ENCODE measurements at places on chromosomes 4 and X.

DNA sequence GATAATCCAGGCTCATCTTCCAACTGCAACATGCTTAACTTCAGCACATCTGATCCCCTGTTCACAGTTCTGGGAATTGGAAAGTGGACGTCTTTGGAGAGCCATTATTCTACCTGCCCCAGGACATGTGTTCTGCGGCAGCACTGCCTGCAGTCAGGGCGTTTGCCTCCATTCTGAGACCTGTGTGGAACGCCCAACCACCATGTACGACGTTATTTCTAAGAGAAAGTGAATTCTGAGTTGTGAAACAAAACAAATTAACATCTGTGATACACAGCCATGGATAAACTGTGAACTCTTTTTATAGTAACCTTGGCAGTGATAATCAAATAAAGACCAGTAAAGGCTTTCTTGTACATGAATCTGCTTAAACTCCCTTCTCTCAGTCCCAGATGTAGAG is 195.8 kb downstream of the AASDH start:
- no peaks in the 10 kb centered on the region for H3K27me3 ChIP-seq
- no peak for DNase-seq
- H3K4me3 ChIP-seq = no peak overlapping the region
- no peaks in the 10 kb centered on the region for H3K4me1 ChIP-seq

DNA sequence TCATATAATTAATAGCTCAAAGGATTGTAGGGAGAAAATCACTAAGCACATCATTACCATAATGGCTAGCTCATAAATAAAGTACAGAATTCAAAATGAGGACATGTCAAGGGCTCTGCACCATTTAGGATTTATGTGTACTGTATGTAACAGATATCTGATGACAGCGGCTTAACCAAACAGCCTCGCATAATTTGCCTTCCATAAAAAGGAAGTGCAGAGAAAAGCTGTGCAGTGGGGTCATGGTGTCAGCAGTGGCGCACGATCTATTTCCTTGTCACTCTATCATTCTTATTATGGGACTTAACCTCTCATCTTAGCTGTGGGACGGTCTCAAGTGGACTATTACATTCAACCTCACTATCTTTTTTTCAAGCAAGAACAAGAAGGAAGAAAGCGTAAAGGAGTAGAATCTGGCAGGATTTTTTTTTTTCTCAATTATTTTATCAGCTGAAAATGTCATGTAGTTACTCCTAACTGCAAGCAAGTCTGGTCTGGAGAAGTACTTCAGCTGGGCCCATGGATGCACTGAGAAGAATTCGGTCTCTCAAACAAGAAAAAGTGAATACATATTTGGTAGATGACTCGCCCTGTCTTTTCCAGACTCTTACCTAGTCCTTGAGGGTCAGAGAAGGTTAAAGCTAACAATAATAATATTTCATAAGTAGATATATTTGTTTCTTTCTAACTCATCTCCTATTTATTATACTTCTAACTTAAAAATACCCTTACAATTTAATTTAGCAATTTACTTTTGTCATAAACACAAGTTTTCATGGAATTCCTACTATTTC is 94.6 kb downstream of the COX18 start:
- no peaks in the 10 kb centered on the region for H3K4me1 ChIP-seq
- no peaks in the 10 kb centered on the region for H3K36me3 ChIP-seq
- no peak overlapping the region for H3K27ac ChIP-seq
- H3K27me3 ChIP-seq = no peaks in the 10 kb centered on the region
- H3K4me3 ChIP-seq = no peak overlapping the region

DNA sequence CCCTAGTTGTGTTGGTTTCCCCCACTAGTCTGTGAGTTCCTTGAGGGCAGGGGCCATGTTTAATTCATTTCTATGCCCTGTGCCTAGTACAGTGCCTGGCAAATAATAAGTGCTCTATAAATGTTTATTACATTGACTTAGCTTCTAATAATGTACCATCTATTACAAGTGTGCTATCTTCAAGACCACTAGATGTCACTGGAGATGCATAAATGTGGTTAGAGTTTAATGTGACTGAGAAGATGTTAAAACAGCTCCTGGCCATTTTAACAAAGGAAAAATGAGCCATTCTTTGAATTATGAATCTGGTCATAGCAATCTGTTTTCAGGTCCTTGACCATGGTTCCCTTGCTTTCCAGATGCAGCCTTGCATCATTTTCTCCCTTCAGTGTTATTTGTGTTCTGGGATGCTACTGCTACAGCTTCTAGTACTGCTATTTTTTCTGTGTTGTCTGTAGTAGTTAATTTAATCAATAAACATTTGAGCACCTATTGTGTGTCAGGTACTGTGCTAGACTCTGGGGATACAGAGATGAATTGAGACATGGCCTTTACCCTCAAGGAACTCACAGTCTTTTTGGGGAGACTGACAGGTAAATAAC is 43.2 kb downstream of the SLC9A6 start:
- peaks cover 2% of the 10 kb centered on the region for H3K36me3 ChIP-seq
- no peak overlapping the region for H3K4me3 ChIP-seq
- H3K27ac ChIP-seq = no peak overlapping the region
- peak; percentile 89 for DNase-seq
- H3K27me3 ChIP-seq = no peaks in the 10 kb centered on the region

DNA sequence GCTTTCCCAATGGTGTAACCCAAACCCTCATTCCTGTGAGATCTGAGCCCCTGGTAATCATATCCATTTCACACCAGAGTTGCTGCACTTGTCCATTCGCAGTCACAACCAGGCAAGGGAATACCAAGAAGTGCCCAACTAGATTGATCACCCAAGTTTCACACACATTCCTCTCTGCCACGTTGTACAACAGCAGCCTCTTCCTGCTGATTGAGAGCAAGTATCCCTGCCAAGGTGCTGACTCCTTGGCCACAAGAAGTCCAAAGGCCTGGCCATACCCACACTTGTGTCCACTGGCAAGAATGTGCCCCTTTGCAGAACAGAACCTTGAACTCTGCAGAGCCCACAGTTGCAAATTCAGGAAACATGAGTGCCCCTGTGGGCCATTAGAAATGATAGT is 6.5 kb upstream of the ACOT9 start:
- H3K4me1 ChIP-seq = no peaks in the 10 kb centered on the region
- H3K27me3 ChIP-seq = peaks cover 4% of the 10 kb centered on the region
- H3K4me3 ChIP-seq = no peak overlapping the region
- DNase-seq = no peak
- H3K27ac ChIP-seq = no peak overlapping the region

DNA sequence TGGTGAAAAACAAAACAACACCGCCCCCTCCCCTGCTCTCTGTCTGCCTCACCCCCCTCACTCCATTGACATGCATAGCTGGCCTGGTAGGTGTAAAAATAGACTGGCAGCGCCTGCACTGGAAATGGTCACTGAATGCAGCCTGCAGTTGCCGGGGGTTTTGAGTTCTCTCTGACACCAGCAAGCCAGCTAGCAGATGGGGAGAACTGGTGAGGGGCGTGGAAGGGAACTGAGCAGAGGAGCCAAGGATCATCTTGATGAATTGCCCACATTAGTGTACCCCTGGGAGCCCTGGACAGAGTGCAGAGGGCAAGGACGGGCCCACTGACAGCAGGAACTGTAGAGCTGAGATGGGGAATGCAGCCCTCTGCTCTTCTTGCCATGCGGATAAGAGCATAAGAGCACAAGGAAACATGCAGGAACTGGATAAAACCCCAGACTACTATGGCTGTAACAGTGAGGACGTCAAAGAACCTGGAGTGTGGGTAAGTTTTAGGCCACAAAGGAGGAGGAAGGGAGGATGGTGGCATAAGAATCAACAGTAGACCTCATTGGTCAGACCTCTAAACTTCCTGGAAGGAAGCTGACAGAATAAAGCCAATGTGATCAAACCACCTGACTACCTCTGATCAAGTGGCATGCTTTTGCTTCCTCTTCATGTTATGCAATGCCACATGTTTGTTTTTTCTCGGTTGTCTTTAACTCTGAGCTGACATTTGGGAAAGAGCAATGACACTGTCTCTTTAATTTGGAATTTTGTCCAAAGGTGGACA is 96.3 kb downstream of the ANK2 start:
- DNase-seq = peak; percentile 63
- peak overlapping the region; percentile 9 for H3K27ac ChIP-seq
- H3K4me3 ChIP-seq = no peak overlapping the region
- H3K36me3 ChIP-seq = no peaks in the 10 kb centered on the region

DNA sequence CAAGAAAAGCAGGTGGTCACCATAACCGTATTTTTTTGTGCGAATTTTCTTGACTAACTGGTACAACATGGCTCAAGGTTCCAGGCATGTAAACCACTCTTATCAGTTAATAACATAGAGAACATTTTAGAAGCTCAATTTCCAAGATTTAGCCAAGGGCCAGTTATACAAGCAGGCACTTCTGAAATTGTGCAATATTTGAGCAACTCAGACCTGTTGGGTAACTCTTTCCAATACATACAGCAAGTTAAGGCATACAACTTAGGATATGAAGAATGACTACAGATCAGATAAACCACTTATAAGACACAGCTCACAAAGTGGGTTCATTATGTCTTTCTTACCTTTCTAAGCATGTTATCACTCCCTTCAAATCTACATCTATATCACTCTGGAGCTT is 43.9 kb downstream of the ZNF280C start:
- no peaks in the 10 kb centered on the region for H3K27me3 ChIP-seq
- no peak for DNase-seq

DNA sequence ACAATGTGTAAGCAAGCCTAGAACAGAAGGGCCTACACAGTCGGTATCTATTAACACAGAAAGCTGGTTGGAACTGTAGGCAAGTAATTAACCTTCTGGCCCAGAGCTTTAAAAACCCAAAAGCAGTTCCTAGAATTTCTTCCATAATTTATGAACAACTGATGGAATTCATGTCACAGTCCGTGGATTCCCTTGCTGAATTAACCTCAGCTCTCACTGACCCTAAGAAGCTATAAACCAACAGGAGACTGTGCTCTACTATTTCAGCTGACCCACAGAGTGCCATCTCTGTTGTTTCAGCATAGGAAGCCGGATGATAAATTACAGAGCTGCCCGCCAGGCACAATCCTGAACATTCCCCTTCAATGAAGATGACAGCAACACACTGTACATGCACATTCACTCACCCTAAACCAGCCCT is 157.3 kb downstream of the PRDM5 start:
- no peak for DNase-seq
- no peaks in the 10 kb centered on the region for H3K36me3 ChIP-seq
- no peak overlapping the region for H3K27ac ChIP-seq
- H3K4me3 ChIP-seq = no peak overlapping the region

- H3K4me3 ChIP-seq = no peak overlapping the region
- no peak overlapping the region for H3K27ac ChIP-seq
- peaks cover 12% of the 10 kb centered on the region for H3K4me1 ChIP-seq
- no peaks in the 10 kb centered on the region for H3K36me3 ChIP-seq
- DNase-seq = no peak
Measured at GRCh38 chr4:87071401-87071800, 136.6 kb downstream of the AFF1 start.

DNA sequence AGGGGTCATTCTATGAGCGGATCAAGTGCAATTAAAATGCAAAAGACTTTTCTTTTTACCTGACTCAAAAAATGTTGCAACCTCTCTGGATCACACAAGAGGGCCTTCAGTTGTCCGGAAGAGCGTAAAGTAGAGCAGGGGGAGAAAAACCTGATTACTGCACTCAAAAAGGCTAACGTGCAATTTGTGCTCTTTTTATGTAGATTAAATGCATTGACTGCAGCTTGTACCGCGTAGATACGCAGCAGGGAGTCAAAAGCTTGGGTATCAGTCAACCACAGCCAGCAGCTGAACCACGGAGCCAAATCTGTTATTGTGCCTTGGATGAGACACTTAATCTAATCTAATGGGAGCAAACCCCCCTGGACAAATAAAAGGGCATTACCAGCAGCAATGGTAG is 107.3 kb upstream of the RAI2 start:
- H3K27ac ChIP-seq = no peak overlapping the region
- no peak overlapping the region for H3K4me3 ChIP-seq
- no peaks in the 10 kb centered on the region for H3K36me3 ChIP-seq

- H3K4me3 ChIP-seq = no peak overlapping the region
- H3K4me1 ChIP-seq = no peaks in the 10 kb centered on the region
Measured at GRCh38 chr4:851701-852430, 25.9 kb upstream of the CPLX1 start.
